Renal cortical epithelial cell (primary cell): ENCODE measurements at places on chromosomes 6 and 20. TPM values are rescaled to one million over a fixed set of nuclear protein-coding genes. Genes with fewer than 3 reads are reported as not detected.
A peak's percentile ranks its signal among the peaks of the same experiment; 100 is the strongest.

DNA sequence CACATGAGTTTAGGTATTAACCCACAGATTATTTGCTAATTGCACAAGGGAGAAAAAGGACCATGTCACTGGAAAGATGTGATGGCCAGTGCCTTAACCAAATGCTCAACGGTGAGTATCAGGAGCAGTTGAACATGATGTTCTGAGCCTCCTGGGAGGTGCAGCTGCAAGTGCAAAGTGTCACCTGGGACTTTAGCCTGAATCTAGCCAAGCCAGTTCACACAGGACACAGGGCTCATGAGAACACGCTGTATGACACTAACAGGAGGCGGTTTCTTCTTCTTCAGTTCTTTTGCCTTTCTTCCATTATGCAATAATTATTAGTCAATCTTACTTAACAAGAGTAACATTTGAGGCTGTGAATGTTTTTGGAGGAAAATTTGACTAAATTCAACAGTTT is 225.3 kb downstream of the THBS2 start:
- no peak for DNase-seq

- peak; percentile 36 for DNase-seq
These were observed 123.7 kb upstream of the NHSL1 start for GRCh38 chr6:138622967-138623366.

GRCh38 chr6:107698146-107698545 is 126.0 kb downstream of the SCML4 start:
- peak; percentile 79 for DNase-seq

DNA sequence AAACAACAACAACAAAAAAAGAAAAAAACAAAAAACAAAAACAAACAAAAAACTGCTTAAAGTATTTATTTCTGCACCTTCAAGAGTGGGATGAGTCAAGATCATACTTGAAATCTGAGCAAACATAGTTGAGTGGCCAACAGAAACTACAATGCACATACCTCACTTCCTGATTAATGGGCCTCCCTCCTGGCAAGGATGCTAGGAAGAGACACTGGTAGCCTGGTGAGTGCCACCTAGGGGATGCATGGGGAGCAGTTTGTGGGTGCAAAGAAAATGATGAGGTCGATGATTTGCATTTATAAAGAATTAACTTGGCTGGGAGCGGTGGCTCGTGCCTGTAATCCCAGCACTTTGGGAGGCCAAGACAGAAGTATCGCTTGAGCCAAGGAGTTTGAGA is 808.1 kb downstream of the MAFB start:
- DNase-seq = no peak

DNA sequence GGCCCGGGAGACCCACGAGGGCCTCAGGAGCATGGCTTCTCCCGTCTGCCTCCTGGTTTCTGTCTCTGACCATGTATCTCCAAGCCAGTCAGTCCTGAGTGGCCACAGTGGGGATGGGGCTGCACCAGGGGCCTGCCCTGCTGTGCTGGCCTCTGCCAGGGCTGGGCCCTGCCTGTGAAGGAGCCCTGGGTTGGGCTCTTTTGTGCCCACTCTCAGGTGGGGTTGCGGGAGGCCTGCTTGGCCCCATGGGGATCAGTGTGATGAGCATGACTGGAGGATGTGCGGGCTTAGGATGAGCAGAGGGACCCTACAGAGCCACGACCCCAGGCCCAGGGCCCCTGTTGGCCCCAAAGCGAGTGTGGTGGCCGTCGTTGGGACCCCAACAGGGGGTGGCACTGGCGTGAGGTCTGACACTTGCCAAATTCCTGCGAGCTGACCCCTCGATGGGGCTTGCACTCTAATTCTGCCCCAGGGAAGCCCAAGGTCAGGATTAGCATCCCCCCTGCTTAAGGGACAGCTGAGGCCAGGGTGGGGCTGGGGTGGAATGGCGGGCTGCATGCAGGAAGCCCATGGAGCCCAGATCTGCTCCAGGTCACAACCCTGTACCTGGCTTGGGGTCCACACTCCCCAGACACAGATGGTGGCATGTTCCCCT is 90.0 kb upstream of the BHLHE23 start:
- DNase-seq = no peak

GRCh38 chr20:53253668-53254067 is 281.5 kb downstream of the TSHZ2 start:
- DNase-seq = no peak

DNA sequence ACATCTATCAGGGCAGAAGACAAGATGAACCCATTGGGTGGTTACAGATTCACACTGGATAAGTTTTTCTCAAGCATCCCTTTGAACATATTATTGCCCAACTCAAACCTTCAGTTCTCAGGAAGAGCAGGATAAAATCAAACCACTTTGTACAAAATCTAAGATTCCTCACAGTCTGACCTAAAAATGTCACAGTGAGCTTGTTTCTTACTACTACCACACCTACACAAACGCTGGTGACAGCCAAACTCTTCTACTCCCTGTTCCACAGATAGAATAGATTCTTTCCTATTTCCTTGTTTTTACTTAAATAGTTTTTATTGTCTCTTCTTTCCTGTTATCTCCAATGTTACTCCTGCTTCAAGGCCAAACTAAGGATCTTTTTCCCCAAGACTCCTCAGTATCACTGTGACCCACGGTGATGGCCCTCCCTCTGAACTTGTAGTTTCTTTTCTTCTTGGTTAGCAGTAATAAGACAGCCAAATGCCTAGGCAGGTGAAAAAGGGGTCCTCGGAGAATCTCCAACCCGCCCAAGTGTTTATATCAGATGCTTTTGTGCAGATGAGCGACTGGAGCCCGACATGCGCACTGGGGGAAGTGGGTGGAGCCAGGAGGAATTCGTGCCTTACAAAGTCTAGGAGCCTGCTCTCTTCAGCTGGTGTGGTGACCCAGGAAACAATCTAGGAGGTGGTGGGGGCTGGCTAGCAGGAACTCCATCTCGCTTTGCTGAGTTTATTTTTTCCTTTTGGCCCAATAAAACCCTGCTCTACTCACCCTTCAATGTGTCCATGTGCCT is 53.4 kb downstream of the SEL1L2 start:
- no peak for DNase-seq

DNA sequence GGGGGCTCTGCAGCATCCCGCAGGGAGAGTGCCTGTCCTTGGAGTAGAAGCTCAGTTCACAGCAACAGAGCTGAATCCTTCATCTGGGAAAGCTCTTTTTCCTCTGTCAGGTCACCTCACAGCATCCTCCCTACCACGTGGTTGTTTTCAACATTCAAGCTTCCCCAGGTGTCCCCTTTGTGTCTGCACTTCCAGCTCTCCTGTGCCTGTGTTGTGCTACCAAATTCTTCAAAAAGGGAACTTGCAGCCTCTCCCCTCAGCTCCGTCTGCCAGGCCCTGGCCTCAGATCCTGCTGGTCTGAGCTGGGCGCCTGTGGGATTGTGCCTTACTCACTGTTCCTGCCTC is 108.4 kb downstream of the FOXF2 start:
- no peak for DNase-seq

DNA sequence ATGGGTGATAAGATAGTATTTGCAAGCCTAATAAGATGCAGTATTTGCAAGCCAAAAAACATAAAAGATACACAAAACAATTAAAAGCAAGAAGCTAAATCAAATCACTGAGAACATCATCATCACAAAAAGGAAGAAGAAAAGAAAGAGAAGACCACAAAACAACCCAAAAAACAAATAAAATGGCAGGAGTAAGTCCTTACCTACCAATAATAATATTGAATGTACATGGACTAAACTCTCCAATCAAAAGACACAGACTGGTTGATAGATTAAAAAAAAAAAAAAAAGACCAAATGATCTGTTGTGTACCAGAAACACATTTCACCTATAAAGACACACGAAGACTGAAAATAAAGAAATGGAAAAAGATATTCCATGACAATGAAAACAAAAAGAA is 37.7 kb downstream of the ECHDC1 start:
- DNase-seq = no peak

LRRC73 gene
- 0.35 and 1.1 TPM in 2 replicates for total RNA-seq

UNC5CL gene
- total RNA-seq = 2.4 and 9.6 TPM in 2 replicates

- DNase-seq = no peak
These were observed 187.1 kb downstream of the BMP7 start for GRCh38 chr20:57079031-57080005.

DNA sequence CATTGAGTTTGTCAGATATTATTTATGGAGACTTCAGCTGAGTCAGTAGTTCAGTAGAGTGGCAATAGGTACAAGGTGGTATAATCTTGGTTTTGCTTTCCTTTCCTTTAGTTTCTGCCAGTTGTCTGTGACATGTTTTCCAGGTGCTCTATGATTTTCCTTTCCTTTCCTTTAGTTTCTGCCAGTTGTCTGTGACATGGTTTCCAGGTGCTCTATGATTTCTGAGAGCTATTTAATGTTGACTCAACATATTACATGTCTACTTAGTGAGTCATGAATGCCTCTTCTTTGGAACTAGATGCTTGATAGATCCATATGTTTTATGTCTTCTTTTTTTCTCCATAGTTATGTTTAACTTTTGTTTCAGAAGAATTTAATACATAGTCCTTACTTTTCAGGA is 186.4 kb upstream of the DEFB112 start:
- DNase-seq = no peak

GRCh38 chr6:11432713-11433450 is 104.7 kb upstream of the TMEM170B start:
- peak; percentile 93 for DNase-seq

- no peak for DNase-seq
These were observed 70.7 kb downstream of the MYB start for GRCh38 chr6:135251498-135252441.

OPRM1 gene
- total RNA-seq = not detected in 2 replicates

GRCh38 chr20:50308513-50309279 is 118.1 kb downstream of the CEBPB start:
- DNase-seq = peak; percentile 94

GRCh38 chr6:44228031-44228430 is 4.6 kb downstream of the SLC29A1 start:
- no peak for DNase-seq

- no peak for DNase-seq
These were observed 64.7 kb upstream of the MTHFD1L start for GRCh38 chr6:150800674-150801314.

DNA sequence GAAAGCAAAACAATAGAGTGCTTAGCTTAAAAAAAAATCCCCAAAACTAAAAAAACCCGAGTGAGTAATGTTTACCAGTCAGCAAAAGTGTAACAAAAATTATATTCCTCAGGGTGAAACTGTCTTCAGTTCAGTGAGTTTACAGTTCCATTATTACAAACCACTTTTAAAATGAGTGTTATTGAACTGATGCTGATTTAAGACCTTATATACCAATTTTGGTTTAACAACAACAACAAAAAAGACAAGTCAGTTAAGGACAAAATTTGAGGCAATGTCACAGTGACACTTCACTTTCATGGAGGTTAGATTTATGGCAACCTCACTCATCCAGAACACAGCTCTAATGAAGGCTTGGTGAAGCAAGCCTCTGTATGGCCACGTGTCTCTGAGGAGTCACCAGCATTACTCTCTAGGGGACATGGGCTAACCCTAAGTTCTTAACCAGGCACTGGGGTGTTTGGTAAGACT is 630.8 kb downstream of the PHF3 start:
- DNase-seq = peak; percentile 72

GRCh38 chr6:21171801-21172200 is 421.8 kb upstream of the SOX4 start:
- no peak for DNase-seq

CTAGE9 gene
- not detected in 2 replicates for total RNA-seq

UBE2V1 gene
- total RNA-seq = 15.5 and 56.4 TPM in 2 replicates

DNA sequence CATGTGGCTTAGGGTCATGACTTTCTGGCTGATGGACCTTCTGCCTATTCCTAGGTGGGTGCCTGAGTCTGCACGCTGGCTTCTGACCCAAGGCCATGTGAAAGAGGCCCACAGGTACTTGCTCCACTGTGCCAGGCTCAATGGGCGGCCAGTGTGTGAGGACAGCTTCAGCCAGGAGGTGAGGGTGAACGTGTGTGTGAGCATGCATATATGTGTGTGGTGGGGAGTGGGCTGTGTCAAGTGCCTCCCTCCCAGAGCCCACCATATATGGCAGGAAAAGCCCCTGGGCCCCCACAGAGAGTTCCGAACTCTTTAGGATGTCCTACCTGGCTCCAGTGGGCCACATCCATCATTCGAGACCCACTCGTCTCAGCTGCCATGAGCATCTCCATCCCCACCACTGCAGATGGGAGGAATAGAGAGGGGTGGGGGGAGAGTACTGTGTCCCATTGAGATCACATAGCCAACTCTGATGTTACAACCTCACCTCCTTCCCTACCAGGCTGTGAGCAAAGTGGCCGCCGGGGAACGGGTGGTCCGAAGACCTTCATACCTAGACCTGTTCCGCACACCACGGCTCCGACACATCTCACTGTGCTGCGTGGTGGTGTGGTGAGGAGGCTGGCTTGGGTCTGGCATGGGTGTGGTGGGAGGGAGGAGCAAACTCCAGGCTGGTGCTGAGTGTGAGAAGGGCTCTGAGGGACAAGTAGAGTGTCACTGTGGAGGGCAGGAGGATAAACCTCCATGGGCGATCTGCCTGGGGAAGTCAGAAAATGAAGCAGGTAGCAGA is 3.2 kb downstream of the SLC22A7 start:
- no peak for DNase-seq

DNA sequence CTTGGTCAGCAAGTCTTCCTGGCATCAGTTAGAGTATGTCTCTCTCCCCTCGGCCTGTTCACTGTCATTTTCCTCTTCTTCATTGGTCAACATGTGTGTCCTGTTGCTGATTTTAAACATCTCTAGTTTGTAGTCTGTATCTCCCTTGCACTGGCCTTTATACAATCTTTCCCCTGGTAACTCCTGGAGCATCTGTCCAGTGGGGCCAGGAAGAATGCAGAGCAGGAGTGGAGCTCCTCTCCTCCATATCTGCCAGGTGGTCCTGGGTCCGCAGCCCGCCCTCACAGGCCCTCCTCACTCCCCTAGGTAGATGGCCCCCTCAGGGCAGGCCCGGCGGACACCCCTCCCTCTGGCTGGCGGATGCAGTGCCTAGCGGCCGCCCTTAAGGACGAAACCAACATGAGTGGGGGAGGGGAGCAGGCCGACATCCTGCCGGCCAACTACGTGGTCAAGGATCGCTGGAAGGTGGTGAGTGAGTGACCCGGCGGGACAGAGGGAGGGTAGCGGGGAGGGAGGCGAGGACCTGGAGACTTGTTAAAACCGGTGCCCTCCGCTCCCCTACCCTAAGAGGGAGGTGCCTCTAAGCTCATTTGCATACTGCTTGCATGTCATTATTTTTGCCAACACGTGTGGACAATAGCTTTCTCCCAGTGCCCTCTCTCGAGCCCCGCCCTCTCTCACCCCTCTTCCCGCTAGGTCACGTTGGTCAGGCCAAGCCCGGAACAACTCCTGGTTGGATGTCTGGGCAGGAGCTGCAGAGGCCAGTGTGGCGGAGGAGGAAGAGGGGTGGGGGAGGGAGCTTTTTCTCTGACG is 3.2 kb downstream of the TTBK1 start:
- peak; percentile 79 for DNase-seq

DNA sequence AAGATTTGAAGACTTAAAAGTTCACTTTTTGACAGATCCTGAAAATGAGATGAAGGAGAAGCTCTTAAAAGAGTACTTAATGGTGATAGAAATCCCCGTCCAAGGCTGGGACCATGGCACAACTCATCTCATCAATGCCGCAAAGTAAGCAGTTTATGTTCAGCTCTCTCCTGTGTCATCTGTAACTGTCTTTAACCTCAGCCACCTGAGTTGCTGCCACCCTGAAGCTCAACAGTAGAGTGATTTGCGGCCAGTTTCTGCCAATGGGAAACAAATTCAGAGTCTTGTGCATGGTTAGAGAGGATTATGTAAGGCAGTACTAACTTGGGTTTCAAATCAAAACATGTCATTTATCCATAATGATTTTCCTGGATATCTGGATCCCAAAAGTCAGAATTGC is 10.1 kb downstream of the TNFAIP3 start:
- no peak for DNase-seq

GRCh38 chr6:77633993-77634715 is 18.7 kb upstream of the MEI4 start:
- peak; percentile 59 for DNase-seq

- no peak for DNase-seq
These were observed 16.9 kb downstream of the TBPL1 start for GRCh38 chr6:133969921-133970295.

TRIM31 gene
- not detected in 2 replicates for total RNA-seq

DCBLD1 gene
- total RNA-seq = 20.2 and 21.2 TPM in 2 replicates
